ENCODE measurements at places on chromosomes 7 and 10. TPM values are rescaled to one million over a fixed set of nuclear protein-coding genes. Genes with fewer than 3 reads are reported as not detected.
A peak's percentile ranks its signal among the peaks of the same experiment; 100 is the strongest.

DNA sequence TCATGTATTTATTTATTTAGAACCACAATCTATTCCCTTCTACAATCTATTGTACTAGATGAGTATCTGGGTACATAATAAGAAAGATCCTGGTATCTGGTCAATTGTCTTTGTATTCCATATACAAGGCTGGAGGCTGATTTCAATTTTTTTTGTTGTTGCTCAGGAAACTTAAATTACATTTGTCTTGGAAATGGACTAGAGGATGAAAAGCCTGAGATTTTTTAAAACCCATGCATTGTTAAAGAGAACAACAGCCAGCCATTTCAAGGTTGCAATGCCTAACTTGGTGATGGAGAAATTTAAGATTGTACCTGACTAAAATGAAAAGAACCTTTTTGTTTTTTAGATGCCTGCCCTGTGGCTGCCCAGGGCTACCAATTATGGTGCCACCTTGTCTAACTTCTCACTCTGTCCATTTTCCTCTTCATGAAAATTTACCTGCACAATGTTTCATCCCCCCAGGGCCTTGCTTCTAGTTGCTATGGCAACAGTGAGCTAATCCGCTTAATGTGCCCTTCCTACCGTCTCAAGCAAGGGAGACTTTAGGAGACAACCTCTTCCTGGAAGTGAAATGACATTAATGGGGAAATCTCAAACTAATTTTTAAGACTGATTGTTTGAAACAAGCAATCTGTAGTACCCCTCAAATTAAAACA, 203.7 kb upstream of the PHYHIPL start:
- H3K4me1 ChIP-seq: no peaks in the 10 kb centered on the region
- no peak overlapping the region for H3K4me3 ChIP-seq
- no peak overlapping the region for H3K27ac ChIP-seq

DLX5 gene
- total RNA-seq: not detected

GRCh38 chr7:37352251-37352880, 96.3 kb downstream of the ELMO1 start:
- DNase-seq: no peak
- no peaks in the 10 kb centered on the region for H3K27me3 ChIP-seq

DNA sequence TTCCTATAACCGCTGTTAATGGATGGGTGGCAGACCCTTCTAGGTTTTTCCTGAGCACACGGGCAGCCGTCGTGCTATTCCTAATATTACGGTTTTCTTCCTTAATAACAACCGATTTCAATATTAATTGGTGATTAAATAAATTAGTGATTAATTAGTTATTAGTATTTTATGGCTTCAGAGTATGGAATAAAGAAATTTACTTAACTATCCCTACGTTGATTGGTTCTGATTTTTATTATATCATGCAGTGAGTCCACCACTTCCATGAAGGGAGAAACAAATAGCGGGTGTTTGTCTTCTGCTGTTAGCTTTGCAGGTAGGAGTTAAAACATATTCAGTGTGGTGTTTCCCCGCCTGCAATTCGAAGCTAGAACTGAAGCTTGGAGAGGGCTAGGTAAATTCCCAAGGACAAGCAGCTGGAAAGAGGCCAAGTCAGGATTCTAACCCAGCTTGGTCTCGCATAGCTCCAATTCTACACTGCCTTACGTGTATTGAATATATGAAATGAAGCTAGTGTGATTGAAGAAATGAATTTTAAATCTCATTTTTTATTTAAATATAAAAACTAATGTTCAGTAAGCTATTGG, 928 bp upstream of the CSTF2T start:
- H3K4me1 ChIP-seq: peaks cover 13% of the 10 kb centered on the region
- peak; percentile 14 for DNase-seq
- peak overlapping the region; percentile 67 for H3K4me3 ChIP-seq
- peaks cover 29% of the 10 kb centered on the region for H3K36me3 ChIP-seq

HOXA1 gene
- total RNA-seq: not detected

DNA sequence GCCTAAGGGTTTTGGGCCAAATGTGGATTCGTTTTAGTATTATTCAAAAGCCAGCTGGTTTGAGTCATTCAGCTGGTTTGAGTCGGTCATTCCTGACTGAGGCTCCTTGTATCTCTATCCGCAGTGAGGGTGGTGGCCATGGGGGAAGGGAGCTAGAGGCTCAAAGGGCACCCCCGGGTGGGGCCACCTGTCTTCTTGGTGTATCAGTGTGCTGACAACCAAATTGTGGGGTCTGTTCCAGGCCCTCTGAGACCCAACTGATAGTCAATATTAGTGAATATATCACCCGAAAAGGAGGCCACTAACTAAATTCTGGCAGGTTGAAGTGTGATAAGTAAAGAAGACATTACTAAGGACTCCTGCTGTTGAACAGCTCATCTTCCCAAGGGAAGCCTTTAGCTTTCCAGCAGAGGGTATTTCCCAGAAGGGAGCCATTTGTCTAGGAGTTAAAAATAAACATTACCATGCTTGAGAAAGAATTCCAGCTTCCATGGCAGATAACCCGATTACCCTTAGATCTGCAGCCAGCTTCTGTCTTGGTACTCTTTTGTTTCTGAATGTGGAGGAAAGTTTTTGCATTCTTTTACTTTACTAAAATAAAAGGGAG, 29.9 kb upstream of the DDX50 start:
- peak; percentile 60 for DNase-seq
- peaks cover 6% of the 10 kb centered on the region for H3K4me1 ChIP-seq
- no peaks in the 10 kb centered on the region for H3K36me3 ChIP-seq
- H3K27me3 ChIP-seq: no peaks in the 10 kb centered on the region
- no peak overlapping the region for H3K4me3 ChIP-seq

SEMA3E gene
- total RNA-seq: 0.04 TPM

GRCh38 chr10:113454341-113455061, 98.4 kb upstream of the HABP2 start:
- no peak overlapping the region for H3K27ac ChIP-seq
- H3K4me1 ChIP-seq: no peaks in the 10 kb centered on the region
- no peaks in the 10 kb centered on the region for H3K27me3 ChIP-seq
- no peak overlapping the region for H3K4me3 ChIP-seq
- H3K36me3 ChIP-seq: no peaks in the 10 kb centered on the region

- H3K4me1 ChIP-seq: no peaks in the 10 kb centered on the region
- no peaks in the 10 kb centered on the region for H3K27me3 ChIP-seq
- no peak overlapping the region for H3K27ac ChIP-seq
- H3K36me3 ChIP-seq: no peaks in the 10 kb centered on the region
Measured at GRCh38 chr10:60443346-60443745, 53.7 kb upstream of the ANK3 start.

- H3K36me3 ChIP-seq: no peaks in the 10 kb centered on the region
- no peak overlapping the region for H3K27ac ChIP-seq
- DNase-seq: no peak
- no peaks in the 10 kb centered on the region for H3K27me3 ChIP-seq
Measured at GRCh38 chr10:30422151-30422695, 11.8 kb upstream of the MAP3K8 start.

- H3K36me3 ChIP-seq: no peaks in the 10 kb centered on the region
- no peaks in the 10 kb centered on the region for H3K27me3 ChIP-seq
- H3K27ac ChIP-seq: no peak overlapping the region
- no peak for DNase-seq
- H3K4me1 ChIP-seq: no peaks in the 10 kb centered on the region
Measured at GRCh38 chr7:84057576-84057975, 137.0 kb downstream of the SEMA3A start.

NFE2L3 gene
- 11.8 TPM for total RNA-seq

DNA sequence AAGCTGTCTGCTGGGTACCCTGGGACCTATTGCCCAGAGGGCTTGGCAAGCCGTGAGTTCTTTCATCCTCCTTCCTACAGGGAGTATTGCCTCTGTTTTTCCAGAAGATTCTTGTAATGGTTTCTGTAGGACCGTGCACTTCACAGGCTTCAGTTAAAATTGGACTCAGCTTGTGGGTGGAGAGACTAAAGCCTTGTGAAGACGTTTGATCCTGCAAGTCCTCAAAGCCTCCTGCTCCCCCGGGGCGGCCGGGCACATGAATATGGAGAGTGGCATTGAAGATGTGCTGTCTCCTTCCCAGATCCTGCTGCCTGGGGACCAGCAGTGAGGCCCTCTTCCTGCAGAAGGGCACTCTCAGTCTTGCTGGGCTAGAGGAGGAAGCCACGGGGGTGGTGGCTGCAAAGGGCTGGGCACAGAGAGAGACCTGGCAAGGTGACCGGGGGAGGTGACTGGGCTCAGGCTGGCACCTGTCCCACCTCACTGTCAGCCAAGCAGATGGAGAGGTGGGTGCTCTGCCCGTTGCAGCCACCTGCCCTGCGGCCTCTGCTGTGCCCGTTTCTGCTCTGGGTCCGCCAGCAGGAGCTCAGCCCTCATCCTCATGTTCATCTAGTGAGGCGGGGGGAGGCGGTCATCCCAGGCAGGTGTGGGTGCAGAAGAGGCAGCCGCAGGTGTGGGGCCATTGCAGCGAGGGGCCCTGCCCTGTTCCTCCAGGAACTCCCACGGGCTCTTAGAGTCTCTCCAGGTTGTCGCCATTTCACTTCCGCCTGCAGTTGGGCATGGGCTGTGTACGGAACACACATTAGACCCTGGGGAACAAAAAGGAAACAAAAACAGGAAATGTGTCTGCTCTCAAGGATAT, 55.7 kb downstream of the TMEM209 start:
- H3K36me3 ChIP-seq: no peaks in the 10 kb centered on the region
- no peak for DNase-seq
- peaks cover 11% of the 10 kb centered on the region for H3K4me1 ChIP-seq
- no peaks in the 10 kb centered on the region for H3K27me3 ChIP-seq
- H3K4me3 ChIP-seq: no peak overlapping the region
- peak overlapping the region; percentile 43 for H3K27ac ChIP-seq

DNA sequence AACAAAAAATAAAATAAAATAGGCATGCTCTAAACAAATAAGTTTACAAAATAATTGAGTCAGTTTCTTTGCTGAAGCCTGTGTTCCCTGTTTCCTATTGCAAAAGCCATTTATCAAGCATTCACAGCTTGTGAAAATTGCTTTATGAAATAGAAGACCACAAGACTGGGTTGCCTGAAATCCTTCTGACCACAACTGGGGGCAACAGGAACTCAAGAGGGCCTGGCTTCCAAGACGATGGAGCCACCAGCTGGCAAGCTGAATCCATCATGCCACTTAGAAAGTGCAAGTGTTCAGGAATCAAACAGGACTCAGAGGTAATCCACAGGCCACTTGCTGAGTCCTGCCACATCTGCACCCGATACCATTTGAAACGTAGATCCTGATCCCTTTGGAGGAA, 752 bp upstream of the ABCA13 start:
- H3K27me3 ChIP-seq: no peaks in the 10 kb centered on the region
- H3K27ac ChIP-seq: no peak overlapping the region
- no peak overlapping the region for H3K4me3 ChIP-seq
- no peaks in the 10 kb centered on the region for H3K4me1 ChIP-seq
- no peaks in the 10 kb centered on the region for H3K36me3 ChIP-seq

GRCh38 chr7:20532890-20533289, 82.6 kb upstream of the ABCB5 start:
- H3K27me3 ChIP-seq: no peaks in the 10 kb centered on the region
- no peak for DNase-seq
- H3K4me1 ChIP-seq: no peaks in the 10 kb centered on the region
- no peaks in the 10 kb centered on the region for H3K36me3 ChIP-seq

CADPS2 gene
- 0.18 TPM for total RNA-seq

DNA sequence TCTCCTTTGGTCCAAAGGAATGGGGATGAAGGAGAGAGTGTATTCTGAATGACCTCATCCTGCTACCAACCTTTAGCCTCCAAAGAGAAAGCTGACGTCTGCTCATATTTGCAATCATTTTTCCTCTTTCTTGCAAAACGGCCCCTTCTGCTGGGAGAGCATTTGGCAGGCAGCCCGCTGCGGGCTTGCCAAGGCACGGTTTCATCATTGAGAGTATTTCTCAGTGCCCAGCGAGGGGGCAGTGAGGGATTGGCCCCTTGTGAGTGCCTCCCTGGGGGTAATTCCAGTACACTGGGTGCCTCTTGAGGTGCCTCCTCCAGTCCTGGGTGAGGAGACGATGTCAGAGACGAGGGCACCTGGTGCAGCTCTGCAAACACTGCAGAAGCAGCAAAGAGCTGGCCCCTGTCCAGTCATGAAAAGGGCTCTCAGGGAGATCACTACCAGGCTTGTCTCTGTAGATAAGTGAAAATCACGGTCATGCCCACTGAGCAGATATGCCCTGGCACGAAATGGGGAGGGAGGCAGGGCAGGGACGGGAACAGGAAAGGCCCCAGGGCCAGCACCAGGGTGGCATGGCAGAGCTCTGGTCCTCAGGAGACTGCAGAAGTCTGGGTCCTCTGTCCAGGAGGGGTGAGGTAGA, 48.7 kb upstream of the SHH start:
- no peak for DNase-seq
- H3K4me3 ChIP-seq: no peak overlapping the region
- no peaks in the 10 kb centered on the region for H3K36me3 ChIP-seq
- no peaks in the 10 kb centered on the region for H3K4me1 ChIP-seq
- peaks cover 17% of the 10 kb centered on the region for H3K27me3 ChIP-seq

GRCh38 chr7:44395067-44395466, 69.7 kb upstream of the CAMK2B start:
- no peaks in the 10 kb centered on the region for H3K4me1 ChIP-seq
- H3K27ac ChIP-seq: no peak overlapping the region
- H3K36me3 ChIP-seq: peaks cover 51% of the 10 kb centered on the region
- H3K27me3 ChIP-seq: no peaks in the 10 kb centered on the region
- DNase-seq: no peak

- H3K27ac ChIP-seq: no peak overlapping the region
- peaks cover 3% of the 10 kb centered on the region for H3K27me3 ChIP-seq
- no peaks in the 10 kb centered on the region for H3K4me1 ChIP-seq
- DNase-seq: no peak
Measured at GRCh38 chr7:3825491-3825890, 524.4 kb downstream of the SDK1 start.

GRCh38 chr7:93245525-93246432, 13.6 kb downstream of the VPS50 start:
- no peak overlapping the region for H3K4me3 ChIP-seq
- H3K27me3 ChIP-seq: no peaks in the 10 kb centered on the region
- no peak overlapping the region for H3K27ac ChIP-seq
- DNase-seq: peak; percentile 38

Data from K562 (cell line).